ENCODE measurements at places on chromosomes 5 and 9.

DNA sequence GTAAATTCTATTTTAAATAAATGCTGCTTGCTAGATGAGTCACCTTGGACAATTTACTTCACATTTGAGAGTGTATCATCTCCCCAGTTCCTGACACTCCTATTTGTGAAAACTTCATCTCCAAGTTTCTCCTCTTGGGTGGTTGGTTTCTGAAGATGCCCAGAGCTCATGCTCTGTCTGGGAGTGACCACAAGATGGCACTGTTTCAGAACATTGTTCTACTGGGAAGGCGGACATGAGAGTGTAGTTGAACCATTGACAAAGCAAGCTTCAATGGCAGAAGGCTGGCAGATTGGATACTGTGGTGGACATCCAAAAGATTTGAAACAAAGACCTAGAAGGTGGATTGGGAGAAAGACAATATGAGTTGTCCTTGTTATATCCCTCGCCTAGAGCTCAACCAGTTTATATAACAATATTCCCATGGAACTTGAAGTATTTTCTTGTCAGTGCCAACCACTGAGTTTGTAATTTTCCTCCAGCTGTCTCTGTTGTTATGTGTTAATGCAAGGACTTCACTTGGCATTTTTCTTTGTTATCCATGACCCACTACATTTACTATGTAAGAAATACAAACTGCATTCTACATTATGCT, 234.3 kb upstream of the ANKH start:
- DNase-seq, result peak; percentile 14

GRCh38 chr5:178777520-178777919, 47.1 kb upstream of the ZNF354A start:
- DNase-seq, result peak; percentile 83

DNA sequence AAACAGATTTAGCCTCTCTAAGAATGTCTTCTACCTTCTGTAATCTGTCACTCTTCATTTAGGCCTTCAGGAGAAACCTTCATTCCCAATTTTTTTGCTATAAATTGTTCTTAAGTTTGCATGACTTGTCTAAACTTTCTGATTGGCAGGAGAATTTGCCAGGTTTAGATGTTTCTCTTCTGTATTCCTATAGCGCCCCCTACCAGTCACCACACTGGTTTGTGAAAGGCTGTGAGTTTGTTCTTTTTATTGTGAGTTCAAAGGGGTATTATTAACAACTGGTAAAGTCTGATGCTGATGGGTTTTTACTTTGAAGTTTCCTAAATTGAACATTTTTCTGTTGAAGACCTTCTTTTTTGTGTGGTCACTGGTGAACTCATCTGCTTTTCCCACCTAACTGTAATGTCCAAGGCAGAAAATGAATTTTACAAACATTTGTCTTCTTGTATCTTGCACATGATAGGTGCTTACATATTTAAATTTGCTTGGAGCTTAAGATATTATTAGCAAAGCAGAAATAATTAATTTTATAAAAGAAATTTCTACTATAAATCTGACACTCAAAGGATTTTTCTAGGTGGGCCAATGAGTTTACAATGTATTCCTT, 18.4 kb upstream of the F2RL2 start:
- peak; percentile 92 for DNase-seq

GRCh38 chr5:1643651-1644392, 120.1 kb upstream of the LPCAT1 start:
- no peak for DNase-seq

DNA sequence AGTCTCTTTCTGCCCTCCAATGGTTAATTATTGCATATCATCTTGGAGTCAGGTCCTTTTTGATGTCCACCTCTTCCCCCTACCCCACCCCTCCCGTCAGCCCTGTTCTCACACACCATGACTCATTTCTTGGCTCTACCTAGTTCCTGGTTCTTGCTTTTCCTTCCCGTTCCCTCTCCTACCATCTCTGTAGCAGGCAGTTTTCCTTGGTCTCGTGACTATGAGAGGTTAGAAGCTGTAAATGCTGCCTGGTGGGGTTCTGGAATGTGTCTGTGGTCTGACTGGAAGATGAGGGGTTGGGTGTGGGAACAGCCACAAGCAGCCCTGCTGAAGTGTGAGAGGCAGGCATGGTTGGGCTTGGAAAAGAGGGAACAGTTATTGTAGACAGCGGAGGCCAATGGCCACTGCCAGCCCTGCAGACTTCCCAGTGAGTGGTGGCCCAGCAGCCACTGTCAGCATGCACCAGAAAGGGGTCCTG, 18.2 kb downstream of the SLC22A5 start:
- DNase-seq, result peak; percentile 66

- peak; percentile 45 for DNase-seq
Measured at GRCh38 chr5:61768692-61769281, 436.7 kb downstream of the ZSWIM6 start.

GRCh38 chr5:25604681-25605080, 959.9 kb upstream of the CDH10 start:
- DNase-seq, result no peak

All from common myeloid progenitor, CD34-positive (primary cell).